ENCODE measurements at places on chromosomes 2 and 18.

DNA sequence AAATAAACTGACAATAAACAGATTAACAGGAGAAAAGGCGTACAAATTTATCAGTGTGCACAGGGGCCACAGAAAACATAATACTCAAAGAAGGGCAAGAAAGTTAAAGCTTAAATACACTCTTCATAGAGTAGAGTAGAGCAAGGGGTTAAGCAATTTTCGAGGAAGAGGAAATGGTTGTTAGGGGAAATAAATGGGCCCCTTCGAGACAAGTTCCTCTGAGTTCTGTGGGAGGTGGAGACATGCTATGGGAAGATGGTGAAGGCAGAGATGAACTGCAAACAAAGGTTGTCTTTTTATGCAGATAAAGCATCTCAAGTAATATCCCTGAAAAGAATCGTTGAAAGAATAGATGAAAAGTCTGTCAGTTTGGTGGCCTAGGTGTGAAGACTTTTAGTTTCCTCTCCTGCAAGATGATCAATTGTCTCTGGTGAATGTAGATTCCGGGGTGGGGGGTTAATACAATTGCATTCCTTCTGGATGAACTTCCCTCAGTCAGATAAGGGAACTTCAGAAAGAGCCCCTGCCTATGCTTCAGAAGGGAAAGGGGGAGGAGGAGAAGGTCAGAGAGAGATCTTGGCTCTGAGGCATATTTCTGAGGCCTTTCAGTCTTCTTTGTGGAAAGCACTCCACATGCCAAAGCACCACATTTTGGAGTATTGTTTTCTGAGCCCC, 127.0 kb downstream of the METTL4 start:
- no peak for DNase-seq

GRCh38 chr2:9656270-9656766, 25.5 kb upstream of the YWHAQ start:
- no peak for DNase-seq

DNA sequence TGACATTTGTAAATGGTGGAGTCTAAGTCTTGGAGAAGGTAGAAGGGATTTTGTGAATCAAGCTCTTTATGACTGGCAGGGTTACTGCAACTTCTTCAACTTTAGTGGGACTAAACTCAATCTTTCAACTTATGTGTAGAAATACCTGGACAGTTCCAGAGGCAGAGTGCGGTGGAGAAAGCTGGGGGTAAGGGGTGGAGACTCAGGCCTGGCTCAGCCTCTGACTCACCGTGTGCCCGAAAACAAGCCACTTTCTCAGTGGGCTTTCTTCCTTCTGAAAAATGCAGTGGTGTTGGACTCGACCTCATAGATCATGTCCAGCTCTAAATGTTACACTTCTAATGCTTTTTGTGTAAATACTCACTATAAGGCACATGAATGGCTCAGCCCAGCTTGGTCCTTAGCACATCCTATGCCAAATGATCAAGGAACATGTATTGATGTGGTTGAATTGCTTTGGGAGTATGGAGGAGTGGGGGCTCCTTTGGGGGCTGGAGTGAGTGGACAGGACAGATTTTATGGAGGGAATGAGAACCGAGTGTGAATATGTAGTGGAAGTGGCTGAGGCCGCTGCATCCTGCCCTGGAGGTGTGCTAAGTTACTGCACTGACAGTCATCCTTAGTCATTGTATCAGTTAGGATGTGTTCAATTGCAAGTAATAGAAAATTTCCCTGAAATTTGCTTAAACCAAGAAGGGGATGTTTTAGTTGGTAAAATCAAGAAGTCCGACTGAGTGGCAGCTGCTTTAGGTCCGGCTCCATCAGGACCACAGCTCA, 32.2 kb upstream of the IGFBP5 start:
- no peak for DNase-seq

DNA sequence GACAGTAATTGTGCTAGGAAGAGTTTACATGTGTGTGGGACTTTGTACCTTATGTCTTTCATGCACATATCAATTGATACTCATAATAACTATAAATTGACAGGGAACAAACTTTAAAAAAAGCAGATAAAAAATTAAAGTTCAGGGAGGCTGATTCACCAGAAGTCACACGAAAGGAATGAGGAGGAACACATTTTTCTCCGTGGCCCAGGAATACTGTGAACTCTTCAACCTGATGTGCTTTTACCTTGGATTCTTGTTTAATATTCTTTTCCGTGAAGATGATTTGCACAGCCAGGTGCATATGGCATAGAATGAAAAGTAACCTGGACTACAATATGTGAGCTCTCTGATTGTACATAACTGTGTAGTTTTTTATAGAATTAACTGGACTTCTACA, 326.3 kb downstream of the CDH7 start:
- DNase-seq, result no peak

DNA sequence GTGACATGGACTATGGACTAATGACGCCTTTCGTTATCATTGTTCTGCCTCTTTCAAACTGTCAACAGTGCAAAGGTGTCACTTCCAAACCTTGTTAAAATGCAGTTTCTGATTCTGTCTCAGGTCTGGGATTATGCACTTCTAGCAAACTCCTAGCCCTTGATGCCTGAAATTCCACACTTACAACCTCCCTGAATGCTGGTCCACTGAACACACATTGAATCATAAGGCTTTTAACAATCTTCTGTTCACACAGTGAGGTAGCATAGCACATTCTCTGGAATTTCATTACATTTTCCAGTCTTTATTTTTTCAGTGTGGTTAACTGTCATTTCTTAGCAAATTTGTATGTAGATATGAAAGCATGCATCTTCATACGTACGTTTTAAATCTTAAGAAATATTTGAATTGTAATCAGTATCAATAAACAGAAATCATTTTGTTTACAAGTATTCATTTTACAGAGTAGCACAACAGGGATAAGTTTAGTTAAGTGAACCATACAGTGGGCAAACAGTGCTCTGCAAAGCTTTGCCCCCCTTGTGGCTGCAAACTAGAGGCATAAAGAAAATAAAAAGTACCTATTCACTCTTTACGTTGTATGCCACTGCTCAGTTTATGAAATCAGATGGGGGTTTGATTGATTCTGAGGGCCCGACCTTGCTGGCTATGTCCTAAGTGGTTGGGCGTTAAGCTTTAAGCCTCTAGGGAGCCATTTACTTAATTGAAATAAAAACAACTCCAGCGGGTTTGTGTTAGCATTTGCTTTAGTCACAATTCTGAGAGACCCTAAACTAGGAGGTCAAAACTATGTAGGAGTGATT, 250.8 kb downstream of the LRRTM1 start:
- DNase-seq, result no peak

DNA sequence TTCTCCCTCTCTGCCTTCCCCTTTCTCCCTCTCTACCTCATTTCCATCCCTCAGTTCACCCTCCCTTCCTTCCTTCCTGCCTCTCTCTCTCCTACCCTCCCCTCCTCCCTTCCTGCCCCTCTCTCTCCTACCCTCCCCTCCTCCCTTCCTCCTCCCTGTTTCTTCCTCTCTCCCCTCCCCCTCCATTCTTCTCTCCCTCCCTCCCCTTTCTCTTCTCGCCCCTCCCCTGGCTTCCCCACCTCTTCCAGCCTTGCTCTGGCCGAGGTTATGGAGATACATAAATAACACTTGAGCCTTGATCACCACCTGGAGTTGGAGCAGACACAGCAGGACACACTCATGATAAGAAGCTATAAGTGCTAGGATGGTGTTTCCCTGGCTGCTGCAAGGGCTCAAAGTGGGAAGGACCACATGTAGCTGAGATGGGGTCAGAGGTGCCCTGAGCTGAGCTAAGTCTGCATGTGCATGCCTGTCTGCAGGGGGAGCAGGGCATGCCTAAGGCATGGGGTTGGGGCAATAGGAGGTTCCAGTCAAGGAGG, 326.1 kb upstream of the HS6ST1 start:
- no peak for DNase-seq

Measured in cortex of kidney (tissue), 1 donor.